Karpas-422 (cell line): ENCODE measurements at places on chromosomes 4 and X. TPM values are rescaled to one million over a fixed set of nuclear protein-coding genes. Genes with fewer than 3 reads are reported as not detected.

DNA sequence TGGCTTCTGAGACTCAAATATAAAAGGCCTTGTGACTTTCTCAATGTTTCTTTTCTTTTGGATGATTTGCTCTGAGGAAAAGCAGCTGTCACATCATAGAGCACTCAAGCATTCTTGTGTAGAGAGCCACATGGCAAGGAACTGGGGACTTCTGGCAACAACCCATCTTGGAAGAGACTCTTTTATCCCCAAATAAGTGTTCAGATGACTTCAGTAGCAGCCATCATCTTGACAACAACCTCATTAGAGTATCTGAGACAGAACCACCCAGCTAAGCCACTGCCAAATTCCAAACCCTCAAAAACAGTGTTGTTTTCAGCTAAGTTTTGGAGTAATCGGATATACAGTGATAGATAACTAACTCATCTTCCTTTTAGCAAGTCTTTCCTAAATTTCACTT lies 1431.7 kb upstream of the IGFBP7 start:
- no peak for DNase-seq

GRCh38 chrX:138791551-138791950 lies 80.0 kb upstream of the FGF13 start:
- DNase-seq, result no peak

DNA sequence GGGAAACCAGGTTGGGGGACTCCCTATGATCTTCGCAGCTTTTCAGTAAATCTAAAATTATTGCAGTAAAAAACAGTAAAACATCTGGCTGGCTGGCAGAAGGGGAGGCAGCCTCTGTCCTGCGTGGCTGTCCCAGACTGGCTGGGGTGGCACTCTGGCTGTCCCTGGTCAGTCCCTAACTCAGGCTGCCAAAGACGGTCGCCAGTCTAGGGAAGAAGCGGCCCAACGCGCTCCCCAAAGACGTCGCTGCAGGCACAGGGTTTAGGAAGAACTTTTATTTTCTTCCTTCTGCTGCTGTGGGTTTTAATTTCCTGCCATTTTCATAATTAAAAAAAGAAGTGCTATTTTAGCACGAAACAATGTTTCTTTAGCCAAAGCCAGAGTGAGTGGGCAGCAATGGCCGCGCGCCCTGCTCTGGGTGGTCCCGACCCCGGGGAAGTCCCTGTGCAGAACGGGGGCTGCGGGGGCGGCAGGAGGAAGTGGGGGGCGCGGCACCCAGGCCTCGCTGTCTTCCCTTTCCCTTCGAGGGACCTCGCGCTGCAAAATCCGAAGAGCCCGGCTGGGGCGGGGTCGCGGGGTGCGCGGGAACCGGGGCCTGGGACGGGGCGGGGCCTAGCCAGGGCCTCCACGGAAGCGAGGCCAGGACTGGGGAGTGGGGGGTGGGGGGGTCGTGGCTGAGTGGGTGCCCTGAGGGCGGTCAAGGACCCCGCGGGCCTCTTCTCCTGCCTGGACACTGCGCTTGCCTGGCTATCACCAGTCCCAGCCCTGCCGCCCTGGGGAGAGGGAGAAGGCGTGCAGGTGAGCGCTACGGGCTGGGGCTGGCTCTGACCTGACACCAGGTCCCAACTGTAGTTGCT lies 6.3 kb upstream of the LETM1 start:
- DNase-seq, result peak; percentile 61

- peak; percentile 89 for DNase-seq
Observed at GRCh38 chrX:69158166-69158980, 6.9 kb downstream of the PJA1 start.

DNA sequence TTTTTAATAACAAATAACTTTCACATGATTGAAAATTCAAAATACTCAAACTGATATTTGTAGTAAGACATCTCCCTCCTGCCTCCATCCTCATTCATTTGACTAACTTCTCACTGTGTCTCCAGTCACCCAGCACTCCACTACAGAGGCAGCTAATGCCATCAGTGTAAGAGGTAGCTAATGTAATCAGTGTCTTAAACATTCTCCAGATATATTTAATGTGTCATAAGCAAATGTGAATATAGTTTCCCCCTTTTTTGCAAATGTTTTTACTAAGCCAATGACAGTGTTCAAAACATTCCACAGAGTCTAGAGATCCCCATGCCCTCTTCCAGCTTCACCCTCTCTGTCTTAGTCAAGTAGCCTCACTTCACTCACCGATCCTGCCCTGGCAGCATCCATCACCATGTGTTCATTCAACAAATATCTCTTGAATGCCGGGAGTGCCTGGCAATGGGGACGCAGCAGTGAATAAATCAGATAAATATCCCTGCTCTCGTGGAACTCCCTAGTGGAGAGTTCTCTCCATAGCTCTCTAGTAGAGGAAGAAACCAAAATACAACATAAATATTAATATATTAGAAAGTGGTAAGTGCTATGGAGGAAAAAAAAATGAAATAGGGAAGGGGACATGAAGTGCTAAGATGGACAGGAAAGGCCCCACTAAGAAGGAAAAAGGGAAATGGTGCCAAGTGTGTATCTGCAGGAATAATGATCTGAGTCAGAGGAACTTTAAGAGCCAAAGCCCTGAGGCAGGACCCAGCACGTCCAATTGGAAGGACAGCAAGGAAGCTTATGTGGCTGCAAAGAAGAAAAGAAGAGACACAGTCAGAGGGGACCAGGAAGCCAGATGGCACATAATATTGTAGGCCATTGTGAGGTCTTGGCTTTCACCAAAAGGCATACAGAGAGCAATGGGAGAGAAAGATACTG lies 18.7 kb downstream of the SCFD2 start:
- no peak for DNase-seq

GRCh38 chrX:19630776-19631707 lies 115.7 kb upstream of the MAP3K15 start:
- DNase-seq, result no peak

- no peak for DNase-seq
Observed at GRCh38 chr4:188697243-188697642, 558.0 kb downstream of the TRIML1 start.

DNA sequence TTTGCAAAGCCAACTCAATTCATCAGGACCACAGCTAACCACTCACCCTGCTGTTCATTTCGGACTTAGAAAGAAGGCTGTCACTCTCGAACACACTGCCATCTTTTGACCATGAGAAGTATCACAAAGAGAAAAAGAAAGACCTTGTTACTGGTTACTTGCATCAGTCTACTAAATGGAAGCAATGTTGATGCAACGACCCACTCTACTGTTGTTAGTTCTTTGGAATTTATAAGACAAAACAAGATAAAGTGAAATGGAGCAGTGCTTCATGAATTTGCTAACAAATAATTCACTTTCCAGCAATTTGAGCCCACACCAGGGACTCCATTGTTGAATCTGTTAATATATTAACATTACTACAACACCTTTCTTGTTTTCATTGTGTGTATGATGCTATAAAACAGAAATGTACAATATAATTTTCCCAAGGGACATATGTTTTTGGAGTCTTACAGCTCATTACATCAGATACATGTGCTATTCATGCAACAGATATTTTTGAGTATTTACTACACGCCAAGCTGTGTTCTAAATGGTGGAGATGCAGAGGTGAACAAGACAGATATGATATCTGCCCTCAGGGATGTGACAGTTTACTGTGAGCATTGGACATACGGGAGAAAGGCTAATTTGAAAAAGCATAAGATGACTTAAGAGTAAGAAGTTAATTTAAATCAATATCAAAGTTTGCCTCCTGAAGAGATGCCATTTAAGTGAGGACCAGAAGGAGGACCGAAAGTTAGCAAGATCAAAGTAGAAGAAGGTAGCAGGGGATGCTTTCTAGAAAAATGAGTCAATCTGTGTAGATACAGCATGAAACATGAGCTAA lies 87.2 kb downstream of the AREG start:
- DNase-seq, result peak; percentile 78

DNA sequence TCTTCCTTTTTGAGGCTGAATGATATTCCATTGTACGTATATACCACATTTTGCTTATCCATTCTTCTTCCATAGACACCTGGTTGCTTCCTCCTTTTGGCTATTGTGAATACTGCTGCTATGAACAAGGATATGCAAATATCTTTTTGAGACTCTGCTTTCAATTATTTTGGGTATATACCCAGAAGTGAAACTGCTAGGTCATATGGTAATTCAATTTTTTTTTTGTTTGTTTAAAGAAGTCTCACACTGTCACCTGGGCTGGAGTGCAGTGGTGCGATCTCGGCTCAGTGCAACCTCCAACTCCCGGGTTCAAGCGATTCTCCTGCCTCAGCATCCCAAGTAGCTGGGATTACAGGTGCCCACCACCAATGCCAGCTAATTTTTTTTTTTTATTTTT lies 75.3 kb downstream of the METTL14 start:
- peak; percentile 97 for DNase-seq

DNA sequence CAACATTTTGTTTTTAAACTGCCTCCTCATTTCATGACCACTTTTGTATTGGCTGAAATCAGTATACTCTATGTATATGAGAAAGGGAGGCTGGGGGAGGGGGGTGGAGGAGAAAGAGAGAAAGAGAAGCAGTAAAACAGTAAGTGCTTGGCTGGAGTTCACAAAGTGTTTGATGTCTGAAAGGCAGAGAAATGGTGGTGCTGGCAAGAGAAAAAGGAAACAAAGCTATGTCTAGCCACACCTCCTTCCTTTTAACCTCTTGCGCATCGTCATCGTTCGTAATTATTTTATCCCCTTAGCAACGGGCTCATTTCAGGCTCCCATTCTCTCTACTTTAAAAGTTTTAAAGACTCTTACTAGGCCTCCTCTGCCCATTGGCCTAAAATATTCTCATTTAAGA lies 25.6 kb downstream of the RPA4 start:
- DNase-seq, result no peak

GRCh38 chrX:136710325-136710951 lies 62.5 kb downstream of the CD40LG start:
- DNase-seq, result no peak

DNA sequence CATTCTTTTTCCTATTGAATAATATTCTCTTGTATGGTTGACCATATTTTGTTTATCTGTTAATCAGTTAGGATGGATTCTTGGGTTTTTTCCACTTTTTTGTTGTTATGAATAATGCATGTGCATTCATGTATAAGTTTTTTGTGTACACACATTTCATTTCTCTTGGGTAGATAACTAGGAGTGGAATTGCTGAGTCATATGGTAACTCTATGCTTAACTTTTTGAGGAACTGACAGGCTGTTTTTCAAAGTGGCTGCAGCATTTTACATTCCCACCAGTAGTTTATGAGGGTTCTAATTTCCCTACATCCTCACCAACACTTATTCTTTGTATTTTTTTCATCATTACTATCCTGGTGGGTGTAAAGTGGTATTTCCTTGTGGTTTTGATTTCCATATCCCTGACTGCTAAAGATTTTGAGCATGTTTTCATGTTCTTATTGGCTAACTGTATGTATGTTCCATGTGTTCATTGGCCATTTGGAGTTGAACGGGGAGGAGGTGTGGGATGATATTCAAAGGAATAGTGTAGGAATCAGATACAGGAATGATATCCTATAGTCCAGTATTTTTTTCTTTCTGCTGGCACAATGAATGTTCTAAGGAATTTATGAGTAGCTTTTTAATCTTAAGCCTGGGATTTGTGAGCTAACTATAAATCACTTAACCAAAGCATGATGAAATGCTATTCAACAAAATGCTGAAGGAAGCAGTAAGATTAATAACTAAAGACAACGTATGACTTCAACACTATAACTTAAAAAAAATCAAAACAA lies 114.3 kb downstream of the AMELX start:
- DNase-seq, result no peak

- DNase-seq, result no peak
Observed at GRCh38 chr4:186739802-186740434, 16.3 kb upstream of the FAT1 start.

- DNase-seq, result no peak
Observed at GRCh38 chr4:8045909-8046308, 106.2 kb upstream of the AFAP1 start.

The GAGE12E gene
- not detected in 2 replicates for total RNA-seq

The SRPK3 gene
- total RNA-seq, result not detected in 2 replicates

The GLRB gene
- total RNA-seq, result not detected in 2 replicates

The STK32B gene
- not detected in 2 replicates for total RNA-seq

The ATP2B3 gene
- not detected in 2 replicates for total RNA-seq

The APBB2 gene
- total RNA-seq, result 3.7 and 6.7 TPM in 2 replicates

The PPARGC1A gene
- total RNA-seq, result 0.14 TPM in 1 of 2 replicates, not detected in the other

The CTAG1B gene
- total RNA-seq, result not detected in 2 replicates

The STBD1 gene
- total RNA-seq, result not detected in 2 replicates

The BTC gene
- total RNA-seq, result not detected in 2 replicates

The KLF8 gene
- total RNA-seq, result 0.07 and 0.26 TPM in 2 replicates
